NB4 (cell line): ENCODE measurements at places on chromosomes 11 and 22.
A peak's percentile ranks its signal among the peaks of the same experiment; 100 is the strongest.

GRCh38 chr22:42560381-42560780 lies 6.6 kb downstream of the SERHL2 start:
- DNase-seq: no peak

DNA sequence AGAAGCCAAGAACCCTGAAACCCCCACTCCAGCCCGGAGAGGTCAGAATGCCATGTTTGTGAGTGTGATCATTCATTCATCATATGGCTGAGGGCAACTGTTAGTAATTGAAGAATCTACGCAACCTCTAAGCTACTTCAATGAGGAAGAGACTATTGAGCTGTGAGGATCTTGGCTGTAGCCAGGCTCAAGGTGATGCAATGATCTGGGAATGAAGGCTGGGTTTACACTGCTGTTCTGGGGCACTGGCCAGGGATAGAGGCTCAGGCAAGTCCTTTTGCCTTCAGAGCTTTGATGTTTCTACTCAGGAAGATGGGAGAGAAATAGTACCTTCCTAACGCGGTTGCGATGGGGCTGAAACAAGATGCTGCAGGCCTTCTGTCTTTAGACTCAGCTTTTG lies 12.9 kb downstream of the CRYBB2 start:
- DNase-seq: no peak

DNA sequence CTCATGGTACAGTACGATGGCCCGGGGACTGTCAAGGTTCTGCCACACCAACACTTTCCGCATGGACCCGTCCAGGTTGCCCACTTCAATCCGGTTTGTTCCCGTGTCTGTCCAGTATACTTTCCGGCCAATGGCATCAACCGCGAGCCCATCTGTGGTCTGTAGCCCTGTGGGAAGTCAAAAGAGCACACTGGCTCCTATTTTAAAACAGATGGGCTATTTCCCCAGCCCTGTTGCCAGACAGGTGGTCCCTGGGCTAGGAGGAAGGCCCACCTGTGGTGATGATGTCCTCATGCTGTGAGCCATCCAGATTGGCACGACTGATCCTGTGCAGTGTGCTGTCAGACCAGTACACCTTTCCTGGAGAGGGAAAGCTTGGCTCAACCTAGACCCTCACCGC lies 30.4 kb upstream of the CKAP5 start:
- DNase-seq: no peak

GRCh38 chr11:5600374-5600851 lies 4.0 kb downstream of the TRIM6 start:
- peak; percentile 73 for DNase-seq

DNA sequence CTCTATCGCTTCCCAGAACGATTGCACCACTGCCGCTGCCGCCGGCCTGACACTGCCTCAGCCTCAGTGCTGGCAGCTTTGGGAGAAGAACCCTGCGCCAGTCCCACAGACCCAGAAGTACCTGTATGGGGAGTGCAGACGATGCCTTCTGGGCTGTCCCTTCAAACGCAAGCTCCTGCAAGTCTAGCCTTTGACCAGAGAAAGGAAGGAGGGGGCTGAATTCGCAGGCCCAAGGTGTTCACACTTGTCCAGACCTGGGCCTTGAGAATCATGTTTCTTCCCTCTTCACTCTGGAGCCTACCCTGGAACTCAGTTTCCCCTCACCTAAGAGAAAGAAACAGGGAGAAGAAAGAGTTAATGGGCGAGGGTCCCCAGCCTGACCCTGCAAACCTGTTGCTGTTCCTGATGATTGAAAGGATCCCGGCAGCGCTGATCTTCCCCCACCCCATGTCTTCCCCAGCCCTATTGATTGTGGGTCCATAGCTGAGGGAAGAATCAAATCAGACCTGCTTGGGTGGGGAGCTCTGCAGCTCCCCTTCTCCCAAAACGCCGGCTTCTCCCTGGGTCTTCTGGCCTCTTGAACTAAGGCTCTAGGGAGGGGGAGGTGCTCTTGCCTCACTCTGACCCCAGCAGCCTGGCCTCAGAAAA lies 786 bp upstream of the MCAM start:
- DNase-seq: no peak

- DNase-seq: no peak
Observed at GRCh38 chr11:103464420-103464819, 355.2 kb downstream of the DYNC2H1 start.

DNA sequence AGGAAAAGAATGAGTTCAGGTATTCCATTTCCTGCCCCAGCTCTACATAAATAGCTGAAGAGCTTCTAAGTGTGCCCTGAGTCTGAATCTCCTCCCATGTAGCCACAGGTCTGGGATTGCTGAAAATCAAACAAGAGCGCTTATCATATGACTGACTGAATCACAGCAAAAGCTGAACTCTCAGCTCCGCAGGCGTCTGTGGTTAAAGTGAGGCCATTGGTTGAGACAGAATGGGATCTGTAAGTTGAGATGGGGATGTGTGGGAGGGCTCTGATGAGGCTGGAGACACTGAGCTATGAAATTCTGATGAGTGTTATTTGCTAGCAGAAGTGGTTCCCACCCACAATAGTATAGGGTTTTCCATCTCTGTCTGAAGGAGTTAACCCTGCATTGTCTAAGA lies 637.0 kb downstream of the OPCML start:
- no peak for DNase-seq

GRCh38 chr11:64876229-64876750 lies 2.1 kb downstream of the EHD1 start:
- no peak for DNase-seq

DNA sequence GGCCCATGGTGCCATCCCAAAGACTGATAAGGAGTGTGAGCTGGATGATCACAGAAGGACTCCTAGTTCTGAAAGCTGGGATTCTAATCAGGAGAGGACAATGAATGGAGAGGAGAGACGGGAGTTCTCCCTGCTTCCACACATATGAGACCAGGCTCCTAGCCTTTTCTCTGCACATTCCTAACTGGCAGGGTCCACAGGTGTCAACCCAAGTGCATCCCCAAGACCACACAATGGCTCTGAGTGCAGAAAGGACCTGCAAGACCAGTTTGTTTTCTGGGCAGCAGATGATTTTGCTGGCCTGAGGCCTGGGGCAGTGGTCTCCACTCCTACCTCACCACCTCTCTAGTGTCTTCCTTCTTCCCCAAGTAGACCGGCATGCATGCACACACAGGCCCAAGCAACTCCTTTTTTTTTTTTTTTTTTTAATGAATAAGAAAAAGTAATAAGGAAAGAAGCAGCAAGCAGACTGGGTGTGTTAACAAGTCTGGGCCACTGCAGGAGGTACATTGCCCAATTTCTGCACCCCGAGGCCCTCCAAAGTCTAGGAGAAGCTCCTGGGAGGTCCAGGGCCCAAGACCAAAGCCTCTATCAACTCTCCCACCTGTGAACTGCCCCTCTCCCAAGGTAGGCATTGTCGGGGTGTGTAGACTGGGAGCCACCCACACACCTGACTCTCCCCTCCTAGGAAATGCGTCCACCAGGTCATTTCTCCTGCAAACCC lies 1.2 kb upstream of the TSKU start:
- peak; percentile 27 for DNase-seq

DNA sequence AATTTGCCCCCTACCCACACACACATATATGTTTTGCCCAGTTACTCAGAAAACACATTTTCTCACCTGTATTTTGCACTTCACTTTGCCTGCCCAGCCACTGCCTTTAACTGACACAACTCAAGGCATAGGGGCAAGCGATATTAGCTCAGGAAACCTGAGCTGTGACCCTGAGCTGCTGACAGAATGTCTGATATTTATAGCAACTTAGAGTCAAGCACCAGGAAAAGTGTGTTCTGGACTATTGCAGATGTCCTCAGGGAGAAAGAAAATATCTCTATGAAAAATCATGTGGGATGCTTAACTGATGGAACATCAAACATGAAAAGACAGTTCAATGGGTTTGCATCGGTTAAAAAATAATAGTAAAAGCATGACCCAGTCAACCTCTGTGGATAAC lies 63.9 kb upstream of the SLC35C1 start:
- no peak for DNase-seq
